ENCODE measurements at places on chromosomes 2 and 18. TPM values are rescaled to one million over a fixed set of nuclear protein-coding genes. Genes with fewer than 3 reads are reported as not detected.
A peak's percentile ranks its signal among the peaks of the same experiment; 100 is the strongest.

The CCDC85A gene
- 1.5 TPM for total RNA-seq

DNA sequence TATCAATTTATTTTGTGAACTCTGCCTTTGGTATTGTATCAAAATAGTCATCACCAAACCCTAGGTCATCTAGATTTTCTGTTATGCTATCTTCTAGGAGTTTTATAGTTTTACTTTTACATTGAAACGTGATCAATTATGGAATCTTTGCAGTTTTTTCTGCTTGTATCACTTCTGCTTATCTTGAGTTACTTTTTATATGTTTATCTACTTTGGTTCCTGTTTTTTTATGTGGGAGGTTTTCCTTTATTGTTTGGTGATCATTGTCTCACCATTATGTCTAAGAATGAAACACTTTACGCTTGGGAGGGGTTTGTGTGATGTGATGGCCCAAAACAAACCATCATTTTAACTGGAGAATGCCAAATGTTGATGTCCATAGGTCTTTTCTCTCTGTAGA, 261.2 kb downstream of the SPAG16 start:
- no peak for DNase-seq

DNA sequence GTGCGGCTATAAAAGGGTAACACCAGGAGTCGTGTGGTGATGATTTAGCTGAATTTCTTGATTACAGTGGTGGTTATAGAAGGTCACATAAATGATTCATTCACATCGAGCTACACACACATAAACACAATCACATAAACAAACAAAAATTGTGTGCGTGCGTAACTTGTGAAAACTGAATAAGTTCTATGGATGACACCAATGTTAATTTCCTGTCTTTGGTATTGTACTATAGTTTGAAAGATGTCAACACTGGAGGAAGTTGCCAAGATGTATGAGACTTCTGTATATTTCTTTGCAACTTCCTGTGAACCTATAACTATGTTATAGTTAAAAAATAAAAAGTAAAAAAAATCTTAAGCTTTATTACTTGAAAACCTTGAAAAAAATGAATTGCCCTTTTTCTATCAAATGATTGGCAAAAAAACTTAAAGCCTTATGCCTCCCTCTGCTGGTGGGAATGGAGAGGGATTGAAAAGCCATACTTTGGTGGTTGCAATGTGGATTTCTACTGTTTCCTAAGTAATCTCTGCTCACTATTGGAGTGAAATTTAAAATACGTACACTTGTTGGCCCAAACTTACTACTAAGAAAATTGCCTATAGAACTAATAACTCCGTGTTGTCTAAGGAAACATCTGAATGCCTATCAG, 227.7 kb downstream of the RPIA start:
- no peak for DNase-seq

GRCh38 chr18:47285456-47285855, 34.0 kb upstream of the SKOR2 start:
- no peak for DNase-seq

GRCh38 chr2:182971820-182972547, 66.3 kb downstream of the NCKAP1 start:
- DNase-seq: no peak

GRCh38 chr2:132415915-132416722, 486 bp upstream of the GPR39 start:
- DNase-seq: peak; percentile 80

Data from prostate gland (tissue), 2 donors.